NCI-H187 (cell line): ENCODE measurements at places on chromosomes 3 and 15.

DNA sequence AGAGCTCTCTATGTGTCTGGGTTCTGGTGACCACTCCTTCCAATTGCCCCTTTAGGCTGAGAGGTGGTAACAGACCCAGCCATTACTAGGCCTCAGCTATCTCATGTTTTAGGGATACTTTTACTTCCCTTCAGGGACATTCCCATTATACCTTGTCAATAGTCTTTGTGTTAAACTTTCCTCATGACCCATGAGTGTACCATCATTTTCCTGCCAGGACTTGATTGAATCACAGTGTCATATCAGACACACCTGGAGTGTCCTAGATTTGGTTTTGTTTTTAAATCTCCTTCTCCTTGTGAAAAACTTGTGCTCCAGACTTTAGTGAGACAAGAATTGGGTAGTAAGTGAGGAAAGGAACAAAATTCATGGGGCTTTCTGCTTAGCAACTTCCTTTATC lies 136.6 kb downstream of the KCNAB1 start:
- DNase-seq: no peak

GRCh38 chr15:60179786-60180391 lies 175.8 kb downstream of the FOXB1 start:
- no peak for DNase-seq

DNA sequence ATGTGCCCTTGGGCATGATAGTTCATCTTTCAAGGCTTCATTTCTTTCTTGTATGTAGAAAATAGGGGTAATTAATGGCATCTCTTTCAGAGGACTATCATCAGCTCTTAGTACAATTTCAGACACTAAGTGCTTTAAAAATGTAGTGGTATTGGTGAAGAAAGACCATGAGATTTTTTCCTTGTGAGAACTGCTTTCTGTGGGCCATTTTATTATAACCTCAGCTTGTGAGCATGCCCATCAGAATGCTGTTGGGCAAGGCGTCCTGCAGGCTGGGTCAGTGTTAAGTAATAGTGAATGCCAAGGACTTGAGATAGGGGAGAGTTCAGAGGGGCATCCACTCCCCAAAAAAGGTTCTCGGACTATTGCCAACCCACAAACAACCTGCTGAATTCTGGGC lies 187.9 kb downstream of the GHSR start:
- DNase-seq: no peak

DNA sequence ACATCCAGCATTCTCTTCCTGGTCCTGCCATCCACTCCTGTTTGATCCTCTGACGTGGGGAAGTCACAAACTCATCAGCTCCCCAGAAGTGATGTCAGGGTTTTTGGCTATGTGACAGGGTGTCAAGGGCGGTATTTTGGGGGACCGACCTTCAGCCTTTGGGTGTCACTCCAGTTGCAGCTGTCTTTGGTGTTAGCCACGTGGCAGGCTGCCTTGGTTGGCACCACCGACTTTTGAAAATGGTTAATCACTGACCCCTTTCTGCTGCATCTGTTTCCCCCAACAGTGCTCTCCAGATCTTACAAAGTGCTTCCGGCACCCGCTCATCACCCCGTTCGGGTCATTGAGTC lies 86.6 kb downstream of the TRAK1 start:
- DNase-seq: no peak

DNA sequence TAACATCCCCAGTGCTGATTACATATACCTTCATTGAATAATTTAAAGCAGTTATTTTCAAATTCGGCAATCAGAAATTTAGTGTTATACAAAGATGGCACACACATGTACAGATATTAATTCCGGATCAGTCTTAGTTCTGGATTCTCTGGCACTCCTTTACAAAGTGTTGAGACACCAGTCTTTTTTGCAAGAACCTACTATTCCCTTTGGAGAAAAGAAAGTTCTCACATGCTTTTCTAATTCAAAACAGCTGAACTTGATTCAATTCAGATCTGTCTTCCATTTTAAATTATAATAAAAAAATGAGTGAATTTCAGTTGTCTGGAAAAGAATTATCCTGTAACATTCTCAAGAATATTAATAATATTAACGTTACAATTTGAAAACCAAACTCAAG lies 20.4 kb downstream of the CCDC191 start:
- DNase-seq: no peak

- DNase-seq: no peak
Observed at GRCh38 chr3:106333911-106334618, 465.3 kb upstream of the CBLB start.

DNA sequence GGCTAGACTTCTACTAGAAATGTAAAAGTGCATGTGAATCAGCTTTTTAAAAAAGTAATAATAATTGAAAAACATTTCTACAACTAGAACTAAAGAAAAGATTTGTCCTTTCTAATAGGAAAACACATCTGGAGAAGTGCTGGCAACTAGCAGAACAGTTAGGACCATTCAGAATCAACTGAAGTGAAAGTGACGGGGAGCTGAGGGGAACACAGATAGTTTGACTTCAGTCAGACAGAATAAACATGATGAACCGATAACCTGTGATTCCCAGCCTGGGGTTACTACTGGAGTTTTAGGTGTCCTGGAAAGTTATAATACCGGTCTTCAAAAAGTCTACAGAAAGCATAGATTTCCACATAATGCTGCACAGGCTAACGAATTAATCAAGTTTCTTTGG lies 28.1 kb downstream of the OPA1 start:
- DNase-seq: no peak
